ENCODE measurements at places on chromosomes 2 and 18.

- H3K27ac ChIP-seq, result no peak overlapping the region
- H3K4me1 ChIP-seq, result no peaks in the 10 kb centered on the region
- no peaks in the 10 kb centered on the region for H3K27me3 ChIP-seq
- DNase-seq, result no peak
- no peaks in the 10 kb centered on the region for H3K36me3 ChIP-seq
- H3K4me3 ChIP-seq, result no peak overlapping the region
Measured at GRCh38 chr2:229133155-229133772, 137.8 kb downstream of the PID1 start.

- H3K4me1 ChIP-seq, result peaks cover 21% of the 10 kb centered on the region
- peaks cover 67% of the 10 kb centered on the region for H3K36me3 ChIP-seq
- H3K27ac ChIP-seq, result peak overlapping the region; percentile 8
- no peak for DNase-seq
Measured at GRCh38 chr2:230447455-230448451, 31.8 kb downstream of the SP100 start.

DNA sequence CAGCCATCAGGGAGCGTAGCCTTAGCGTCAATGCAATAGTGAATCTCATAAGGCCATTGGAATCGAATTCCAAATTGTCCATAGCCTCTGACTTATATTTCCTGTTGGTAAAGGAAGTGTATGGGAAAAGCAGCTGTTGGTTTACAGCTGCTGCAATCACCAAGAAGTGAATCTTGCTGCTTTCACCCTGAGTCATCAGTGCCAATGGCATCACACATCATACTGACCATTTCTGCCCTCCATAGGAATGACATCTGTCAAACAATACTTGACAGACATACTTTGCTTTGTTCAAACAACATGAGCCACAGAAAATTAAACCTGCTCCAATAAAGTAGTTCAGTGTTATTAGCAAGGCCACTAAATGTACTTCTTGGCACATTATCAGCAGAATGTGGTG is 111.2 kb upstream of the KLHL29 start:
- H3K27ac ChIP-seq, result no peak overlapping the region
- H3K36me3 ChIP-seq, result no peaks in the 10 kb centered on the region
- DNase-seq, result no peak
- H3K4me3 ChIP-seq, result no peak overlapping the region
- H3K4me1 ChIP-seq, result no peaks in the 10 kb centered on the region
- H3K27me3 ChIP-seq, result no peaks in the 10 kb centered on the region

GRCh38 chr2:84940831-84941412 is 30.0 kb upstream of the KCMF1 start:
- no peak overlapping the region for H3K27ac ChIP-seq
- peaks cover 32% of the 10 kb centered on the region for H3K4me1 ChIP-seq
- no peaks in the 10 kb centered on the region for H3K36me3 ChIP-seq
- no peaks in the 10 kb centered on the region for H3K27me3 ChIP-seq
- no peak for DNase-seq

- H3K4me1 ChIP-seq, result no peaks in the 10 kb centered on the region
- no peaks in the 10 kb centered on the region for H3K36me3 ChIP-seq
- no peak overlapping the region for H3K4me3 ChIP-seq
- no peak overlapping the region for H3K27ac ChIP-seq
Measured at GRCh38 chr2:239881561-239882320, 143.4 kb downstream of the NDUFA10 start.

DNA sequence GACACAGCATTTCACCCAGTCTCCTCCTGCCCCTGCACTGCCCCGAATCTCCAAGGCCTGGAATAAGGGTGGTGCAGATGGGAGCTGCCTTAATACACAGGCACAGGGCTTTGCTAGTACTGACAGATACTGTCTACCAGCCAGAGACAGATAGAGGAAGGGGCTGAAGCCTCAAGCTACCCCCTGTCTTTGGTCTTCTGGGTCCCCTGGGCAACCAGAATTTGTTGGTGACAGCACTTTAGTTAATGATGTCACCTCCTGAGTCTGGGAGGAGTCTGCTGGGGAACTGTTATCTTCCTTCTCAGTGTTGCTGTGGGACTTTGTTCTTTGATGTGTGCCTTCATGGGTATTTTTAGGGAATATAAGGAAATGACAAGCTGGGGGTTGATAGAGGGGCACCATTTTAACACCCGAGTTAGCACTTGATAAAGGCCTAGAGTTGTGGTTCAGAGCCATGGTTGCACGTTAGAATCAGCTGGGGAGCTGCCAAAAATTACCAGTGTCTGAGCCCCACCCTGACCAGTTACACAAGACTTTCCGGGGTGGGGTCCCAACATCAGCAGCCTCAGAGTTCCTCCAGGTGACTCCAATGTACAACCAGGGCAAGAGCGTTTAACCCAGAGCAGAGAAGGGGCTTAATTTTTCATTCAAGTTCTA is 136.8 kb downstream of the SMAD7 start:
- H3K36me3 ChIP-seq, result no peaks in the 10 kb centered on the region
- H3K27ac ChIP-seq, result peak overlapping the region; percentile 98
- H3K4me1 ChIP-seq, result peaks cover 34% of the 10 kb centered on the region
- H3K4me3 ChIP-seq, result peak overlapping the region; percentile 19

DNA sequence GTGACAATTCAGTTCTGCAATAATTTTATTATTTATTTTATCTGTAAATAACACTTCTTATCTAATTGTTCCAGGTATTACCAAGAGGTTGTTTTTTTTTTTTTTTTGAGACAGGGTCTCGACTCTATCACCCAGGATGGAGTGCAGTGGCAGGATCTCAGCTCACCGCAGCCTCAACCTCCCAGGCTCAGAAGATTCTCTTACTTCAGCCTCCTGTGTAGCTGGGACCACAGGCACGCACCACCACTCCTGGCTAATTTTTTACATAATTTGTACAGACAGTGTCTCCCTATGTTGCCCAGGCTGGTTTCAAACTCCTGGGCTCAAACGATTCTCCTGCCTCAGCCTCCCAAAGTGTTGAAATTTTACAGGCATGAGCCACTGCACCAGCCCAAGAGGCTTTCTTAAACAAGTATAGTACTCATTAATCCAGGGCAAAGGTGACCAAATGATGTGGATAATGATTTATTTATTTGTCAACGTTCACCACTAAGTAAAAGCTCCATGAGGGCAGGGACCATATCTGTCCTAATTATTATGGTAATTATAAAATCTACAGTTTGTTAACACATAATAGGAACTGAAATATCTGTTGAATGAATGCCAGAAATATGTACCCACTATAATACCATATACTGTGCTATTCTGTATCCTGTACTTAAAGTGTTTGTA is 12.0 kb downstream of the STK17B start:
- peak overlapping the region; percentile 58 for H3K4me3 ChIP-seq
- H3K4me1 ChIP-seq, result peaks cover 89% of the 10 kb centered on the region
- H3K36me3 ChIP-seq, result peaks cover 46% of the 10 kb centered on the region

DNA sequence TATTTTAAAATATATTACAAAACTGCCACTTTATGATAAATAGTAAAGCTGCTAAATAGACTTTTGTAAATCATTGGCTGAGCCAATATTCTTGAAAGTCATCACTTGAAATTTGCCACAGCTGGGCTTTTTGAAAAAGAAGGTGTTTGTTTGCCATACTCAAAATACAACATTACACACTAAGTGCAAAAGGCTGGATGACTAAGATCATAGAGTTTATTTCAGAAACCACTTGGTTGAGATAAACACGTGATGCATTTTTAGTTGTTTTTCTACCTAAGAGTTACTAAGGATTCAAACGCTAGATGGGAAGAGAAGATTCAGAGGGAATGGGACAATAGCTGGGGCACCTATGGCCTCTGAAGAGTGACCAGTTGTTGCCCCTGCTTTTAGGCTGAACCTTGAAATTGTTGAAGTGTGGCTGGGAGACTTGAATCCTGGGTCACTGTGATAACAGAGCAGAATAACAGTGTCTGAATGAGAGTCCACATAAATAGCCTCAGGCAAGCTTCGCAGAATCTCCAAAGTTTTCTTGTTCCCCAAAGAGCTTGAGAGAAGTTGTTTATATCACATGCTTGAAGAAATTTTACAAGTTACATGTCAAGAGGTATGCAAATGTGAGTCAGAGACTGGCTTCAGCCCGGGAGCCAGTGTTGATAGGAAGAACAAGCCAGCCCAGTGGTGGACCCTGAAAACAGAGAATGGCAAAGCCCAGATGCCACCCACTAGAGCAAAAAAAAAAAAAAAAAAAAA is 409.8 kb downstream of the GPD2 start:
- DNase-seq, result no peak
- H3K27me3 ChIP-seq, result no peaks in the 10 kb centered on the region
- H3K4me1 ChIP-seq, result no peaks in the 10 kb centered on the region
- no peak overlapping the region for H3K4me3 ChIP-seq

DNA sequence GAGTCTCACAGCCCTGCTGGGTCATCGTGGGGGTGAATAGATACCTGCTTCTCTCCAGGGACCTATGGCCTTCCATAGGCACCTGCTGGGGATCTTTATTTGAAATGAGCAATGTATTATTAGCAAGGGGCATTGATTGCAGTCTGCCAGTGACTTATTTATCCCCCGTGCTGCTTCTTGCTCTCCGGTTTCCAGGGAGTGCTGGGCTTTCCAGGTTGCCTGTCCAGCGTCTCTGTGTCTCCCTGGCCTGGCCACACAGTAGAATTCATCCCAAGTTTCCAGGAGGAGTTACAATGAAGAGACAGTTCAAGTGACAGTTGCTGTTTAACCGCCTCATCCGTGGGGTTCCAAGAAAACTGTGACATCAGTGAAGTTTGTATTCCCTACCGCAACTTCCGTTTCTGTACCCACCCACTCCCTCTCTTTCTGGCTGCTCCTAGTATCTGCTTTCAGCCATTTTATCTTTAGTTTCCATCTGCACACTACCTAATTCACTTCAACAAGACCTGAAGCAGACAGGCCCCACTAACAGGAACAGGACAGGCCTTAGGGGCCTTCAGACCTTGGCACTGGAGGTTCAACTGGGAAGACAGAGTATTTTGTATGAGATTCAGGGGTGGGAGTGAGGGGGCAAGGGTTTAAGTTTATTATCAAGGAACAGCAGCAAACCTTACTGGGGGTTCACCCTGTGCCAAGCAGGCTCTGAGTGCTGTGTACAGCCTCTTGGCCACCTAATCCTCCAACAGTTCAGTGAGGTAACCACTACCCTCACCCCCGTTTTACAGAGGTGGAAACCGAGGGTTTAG is 134.8 kb downstream of the PRKCE start:
- H3K27me3 ChIP-seq, result no peaks in the 10 kb centered on the region
- no peaks in the 10 kb centered on the region for H3K4me1 ChIP-seq
- DNase-seq, result no peak

DNA sequence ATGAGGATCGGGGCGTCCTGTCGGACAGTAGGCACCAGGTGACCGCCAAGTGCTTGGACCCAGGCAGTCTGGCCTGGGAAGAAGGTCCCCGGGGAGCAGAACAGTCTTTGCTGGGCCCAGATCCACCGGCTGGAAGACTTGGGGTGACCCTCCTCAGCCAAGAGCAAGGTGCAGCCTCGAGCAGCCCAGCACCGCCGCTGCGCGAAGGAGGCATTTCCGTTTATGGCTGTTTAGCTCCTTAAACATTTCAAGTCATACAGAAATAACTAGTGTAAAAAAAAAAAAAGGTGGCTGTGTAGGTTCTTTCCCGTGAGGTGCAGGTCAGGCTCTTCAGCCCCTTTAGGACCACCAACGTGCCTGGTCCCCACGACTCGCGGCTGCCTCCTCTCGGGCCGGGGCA is 370.2 kb downstream of the CMPK2 start:
- no peak overlapping the region for H3K27ac ChIP-seq
- no peaks in the 10 kb centered on the region for H3K27me3 ChIP-seq
- H3K36me3 ChIP-seq, result no peaks in the 10 kb centered on the region
- DNase-seq, result no peak
- H3K4me3 ChIP-seq, result no peak overlapping the region

- H3K27ac ChIP-seq, result no peak overlapping the region
- H3K27me3 ChIP-seq, result no peaks in the 10 kb centered on the region
- no peaks in the 10 kb centered on the region for H3K36me3 ChIP-seq
- no peak for DNase-seq
Measured at GRCh38 chr2:121177896-121178295, 107.1 kb downstream of the TFCP2L1 start.

DNA sequence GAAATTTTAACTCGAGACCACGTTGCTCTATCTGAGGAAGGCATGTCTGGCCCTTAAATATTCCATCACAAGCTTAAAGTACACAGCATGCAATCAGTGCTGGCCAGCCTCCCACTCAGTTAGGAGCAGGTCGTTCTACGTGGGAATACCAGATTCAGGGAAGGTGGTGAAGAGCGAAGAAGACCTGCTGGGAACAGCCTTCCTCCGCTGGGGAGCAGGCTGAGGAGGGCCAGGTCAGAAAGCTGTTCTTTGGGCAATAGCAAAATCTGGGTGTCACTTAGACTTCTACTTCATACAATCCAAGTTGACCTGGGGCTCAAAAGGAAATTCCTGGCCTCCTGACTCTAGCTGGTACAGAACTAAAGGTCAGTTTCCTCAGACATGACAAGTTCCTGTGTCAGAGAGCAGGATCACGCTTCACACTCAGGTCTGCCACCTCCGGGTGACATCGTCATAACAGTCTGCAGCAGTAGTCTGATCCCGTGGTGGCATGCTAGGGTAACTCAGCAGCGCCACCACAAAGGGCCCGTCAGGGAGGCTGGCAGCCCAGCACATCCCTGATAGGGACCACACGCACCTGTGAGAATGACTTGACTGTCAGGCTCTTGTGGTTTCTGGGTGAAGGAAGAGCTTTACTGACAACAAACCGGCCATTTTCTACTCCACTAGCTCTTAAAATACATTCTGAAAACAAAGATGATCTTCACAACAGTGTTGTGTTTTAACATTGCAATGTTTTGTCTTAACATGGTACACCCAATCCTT is 35.2 kb upstream of the NAPG start:
- no peak overlapping the region for H3K4me3 ChIP-seq
- H3K36me3 ChIP-seq, result no peaks in the 10 kb centered on the region
- DNase-seq, result peak; percentile 43
- no peaks in the 10 kb centered on the region for H3K27me3 ChIP-seq

GRCh38 chr18:74141667-74142066 is 6.0 kb downstream of the FBXO15 start:
- no peaks in the 10 kb centered on the region for H3K4me1 ChIP-seq
- H3K4me3 ChIP-seq, result no peak overlapping the region
- no peak for DNase-seq
- H3K27ac ChIP-seq, result no peak overlapping the region
- H3K27me3 ChIP-seq, result no peaks in the 10 kb centered on the region
- H3K36me3 ChIP-seq, result no peaks in the 10 kb centered on the region

DNA sequence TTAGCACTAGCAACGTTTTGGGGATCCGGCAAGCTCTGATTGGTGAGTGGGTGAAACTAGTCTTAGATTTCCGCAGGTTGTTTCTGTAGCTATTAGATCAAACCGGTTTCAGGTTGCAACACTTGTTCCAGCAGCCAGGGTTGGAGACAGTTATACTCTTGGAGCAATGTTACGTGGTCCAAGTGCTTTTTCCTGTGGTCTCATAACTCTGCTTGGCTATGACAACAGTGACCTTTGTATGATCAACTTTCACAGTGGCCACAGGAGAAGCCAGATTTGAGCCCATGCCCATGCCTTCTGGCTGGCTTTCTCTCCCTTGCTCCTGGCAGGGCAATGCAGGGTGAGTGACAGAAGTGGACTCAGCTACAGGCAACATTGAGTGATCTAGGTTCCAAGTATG is 84.5 kb upstream of the TAF1B start:
- no peaks in the 10 kb centered on the region for H3K36me3 ChIP-seq
- H3K4me1 ChIP-seq, result peaks cover 26% of the 10 kb centered on the region
- DNase-seq, result no peak
- H3K4me3 ChIP-seq, result no peak overlapping the region
